ENCODE measurements at places on chromosomes 16 and 17. TPM values are rescaled to one million over a fixed set of nuclear protein-coding genes. Genes with fewer than 3 reads are reported as not detected.

DNA sequence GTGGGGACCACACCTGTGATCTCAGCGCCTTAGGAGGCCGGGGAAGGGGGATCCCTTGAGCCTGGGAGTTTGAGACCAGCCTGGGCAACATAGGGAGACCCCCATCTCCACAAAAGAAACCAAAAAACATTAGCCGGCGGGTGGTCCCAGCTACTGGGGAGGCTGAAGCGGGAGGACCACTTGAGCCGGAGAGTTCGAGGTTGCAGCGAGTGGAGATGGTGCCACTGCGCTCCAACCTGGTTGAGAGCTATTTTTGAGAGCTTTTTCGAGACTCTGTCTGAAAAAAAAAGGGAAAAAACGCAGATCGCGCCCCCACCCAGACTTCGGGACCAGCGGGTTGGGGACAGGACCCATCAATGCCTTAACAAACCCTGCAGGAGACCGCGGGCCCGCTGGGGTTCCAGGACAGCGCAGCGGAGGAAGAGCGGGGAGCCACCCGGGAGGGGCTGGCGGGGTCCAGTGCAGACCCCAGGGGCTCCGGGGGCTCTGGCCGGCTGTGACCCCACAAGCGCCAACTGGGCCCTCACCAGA lies 762 bp upstream of the BAIAP3 start:
- peaks cover 60% of the 10 kb centered on the region for H3K27me3 ChIP-seq
- H3K36me3 ChIP-seq = no peaks in the 10 kb centered on the region
- peak overlapping the region; percentile 61 for H3K4me3 ChIP-seq
- H3K4me1 ChIP-seq = peaks cover 12% of the 10 kb centered on the region
- no peak for DNase-seq

GRCh38 chr16:60684002-60684401 lies 1352.2 kb downstream of the CDH8 start:
- no peak for DNase-seq
- peaks cover 2% of the 10 kb centered on the region for H3K27me3 ChIP-seq
- H3K36me3 ChIP-seq = no peaks in the 10 kb centered on the region
- no peak overlapping the region for H3K27ac ChIP-seq
- peaks cover 3% of the 10 kb centered on the region for H3K4me1 ChIP-seq

DNA sequence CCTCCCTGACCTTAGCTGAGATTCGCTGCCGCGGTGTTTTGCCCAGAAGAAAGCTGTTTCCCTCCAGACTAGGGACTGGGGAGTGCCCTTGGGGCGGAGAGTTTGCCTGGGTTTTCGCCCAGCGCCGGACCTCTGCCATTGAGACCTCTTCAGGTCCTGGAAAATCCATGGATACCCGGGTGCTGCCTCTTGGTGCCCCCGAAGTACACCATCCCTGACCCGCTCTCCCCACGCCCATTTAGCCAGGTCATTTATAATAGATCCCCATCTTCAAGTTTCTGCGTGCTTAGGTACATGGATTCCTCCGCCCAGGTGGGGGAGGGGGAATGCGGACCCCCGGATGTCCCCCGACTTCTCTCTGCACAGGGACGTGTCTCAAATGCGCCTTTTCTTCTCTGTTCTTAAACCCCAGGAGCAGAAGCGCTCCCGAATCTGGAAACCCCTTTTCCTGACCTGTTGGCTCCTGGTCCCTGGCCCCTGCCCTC lies 15.0 kb upstream of the CBX8 start:
- no peaks in the 10 kb centered on the region for H3K36me3 ChIP-seq
- H3K27ac ChIP-seq = no peak overlapping the region
- peaks cover 79% of the 10 kb centered on the region for H3K27me3 ChIP-seq

The SOST gene
- not detected for total RNA-seq

The VAMP2 gene
- 47.2 TPM for total RNA-seq

The HAS3 gene
- 4.2 TPM for total RNA-seq

The HSPB9 gene
- 0.40 TPM for total RNA-seq

The ATAD5 gene
- 26.3 TPM for total RNA-seq

The MRPL45 gene
- total RNA-seq = 47.5 TPM

The LGALS9 gene
- total RNA-seq = 2.1 TPM
